Psoas muscle (tissue), 8 donors: ENCODE measurements at places on chromosomes 5 and 9. TPM values are rescaled to one million over a fixed set of nuclear protein-coding genes. Genes with fewer than 3 reads are reported as not detected.

The SHOC1 gene
- total RNA-seq: 0.14 TPM

DNA sequence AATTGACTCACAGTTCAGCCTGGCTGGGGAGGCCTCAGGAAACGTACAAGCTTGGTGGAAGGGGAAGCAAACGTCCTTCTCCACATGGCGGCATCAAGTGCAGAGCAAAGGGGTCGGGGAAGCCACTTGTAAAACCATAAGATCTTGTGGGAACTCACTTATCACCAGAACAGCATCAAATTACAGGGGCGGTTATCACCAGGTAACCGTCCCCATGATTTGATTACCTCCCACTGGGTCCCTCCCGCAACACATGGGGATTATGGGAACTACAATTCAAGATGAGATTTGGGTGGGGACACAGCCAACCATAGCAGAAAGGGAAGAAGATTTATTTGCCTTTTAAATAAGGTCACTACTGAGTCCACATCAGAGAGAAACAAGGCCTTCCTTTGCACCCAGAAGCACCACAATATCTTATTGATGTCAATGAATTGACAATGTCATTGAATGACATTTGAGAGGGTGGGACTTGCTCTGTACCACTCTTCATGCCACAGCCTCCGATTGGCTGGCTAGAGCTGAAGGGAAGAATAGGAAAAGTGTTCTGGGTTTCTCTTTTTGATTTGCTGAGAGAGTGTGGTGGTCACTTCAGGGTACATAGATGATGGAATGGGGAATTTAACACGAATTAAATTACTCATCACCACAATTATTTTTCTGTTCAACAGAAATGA, 11.0 kb downstream of the SKP2 start:
- no peak for DNase-seq
- no peaks in the 10 kb centered on the region for H3K4me1 ChIP-seq
- no peak overlapping the region for H3K4me3 ChIP-seq
- H3K36me3 ChIP-seq: peaks cover 86% of the 10 kb centered on the region
- no peak overlapping the region for H3K27ac ChIP-seq
- H3K27me3 ChIP-seq: no peaks in the 10 kb centered on the region

- no peaks in the 10 kb centered on the region for H3K36me3 ChIP-seq
- H3K4me1 ChIP-seq: no peaks in the 10 kb centered on the region
- no peak overlapping the region for H3K4me3 ChIP-seq
- no peak for DNase-seq
Measured at GRCh38 chr5:168184103-168184502, 107.3 kb upstream of the WWC1 start.

- DNase-seq: no peak
- no peaks in the 10 kb centered on the region for H3K4me1 ChIP-seq
- H3K27me3 ChIP-seq: no peaks in the 10 kb centered on the region
- H3K27ac ChIP-seq: no peak overlapping the region
- H3K4me3 ChIP-seq: no peak overlapping the region
Measured at GRCh38 chr5:89899559-89899958, 510.0 kb downstream of the CETN3 start.

DNA sequence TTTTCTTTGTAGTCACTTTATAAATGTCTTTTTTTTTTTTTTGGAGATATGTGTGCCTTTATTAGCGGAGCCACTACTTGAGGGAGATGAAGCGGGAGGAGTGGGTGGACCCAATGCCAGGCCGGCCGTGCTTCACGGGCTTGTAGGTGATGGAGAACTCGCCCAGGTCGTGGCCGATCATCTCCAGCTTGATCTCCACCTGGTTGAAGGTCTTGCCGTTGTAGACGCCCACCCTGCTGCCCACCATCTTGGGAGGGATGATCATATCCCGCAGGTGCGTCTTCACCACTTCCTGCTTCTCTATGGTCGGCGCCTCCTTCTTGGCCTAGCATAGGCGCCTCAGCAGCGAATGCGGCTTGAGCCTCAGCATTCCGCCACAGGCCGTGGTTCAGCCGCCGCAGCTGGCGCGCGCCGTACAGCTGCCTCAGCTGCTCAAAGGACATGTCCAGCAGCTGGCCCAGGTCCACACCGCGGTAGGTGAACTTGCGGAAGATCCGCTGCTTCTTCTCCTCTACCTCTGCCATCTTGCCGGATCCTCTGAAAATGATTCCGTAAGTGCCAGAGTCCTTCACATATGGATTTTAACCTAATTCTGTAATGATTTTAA, 1095.6 kb downstream of the MAT2B start:
- H3K27ac ChIP-seq: no peak overlapping the region
- DNase-seq: no peak
- no peaks in the 10 kb centered on the region for H3K27me3 ChIP-seq
- no peaks in the 10 kb centered on the region for H3K36me3 ChIP-seq
- H3K4me3 ChIP-seq: no peak overlapping the region

DNA sequence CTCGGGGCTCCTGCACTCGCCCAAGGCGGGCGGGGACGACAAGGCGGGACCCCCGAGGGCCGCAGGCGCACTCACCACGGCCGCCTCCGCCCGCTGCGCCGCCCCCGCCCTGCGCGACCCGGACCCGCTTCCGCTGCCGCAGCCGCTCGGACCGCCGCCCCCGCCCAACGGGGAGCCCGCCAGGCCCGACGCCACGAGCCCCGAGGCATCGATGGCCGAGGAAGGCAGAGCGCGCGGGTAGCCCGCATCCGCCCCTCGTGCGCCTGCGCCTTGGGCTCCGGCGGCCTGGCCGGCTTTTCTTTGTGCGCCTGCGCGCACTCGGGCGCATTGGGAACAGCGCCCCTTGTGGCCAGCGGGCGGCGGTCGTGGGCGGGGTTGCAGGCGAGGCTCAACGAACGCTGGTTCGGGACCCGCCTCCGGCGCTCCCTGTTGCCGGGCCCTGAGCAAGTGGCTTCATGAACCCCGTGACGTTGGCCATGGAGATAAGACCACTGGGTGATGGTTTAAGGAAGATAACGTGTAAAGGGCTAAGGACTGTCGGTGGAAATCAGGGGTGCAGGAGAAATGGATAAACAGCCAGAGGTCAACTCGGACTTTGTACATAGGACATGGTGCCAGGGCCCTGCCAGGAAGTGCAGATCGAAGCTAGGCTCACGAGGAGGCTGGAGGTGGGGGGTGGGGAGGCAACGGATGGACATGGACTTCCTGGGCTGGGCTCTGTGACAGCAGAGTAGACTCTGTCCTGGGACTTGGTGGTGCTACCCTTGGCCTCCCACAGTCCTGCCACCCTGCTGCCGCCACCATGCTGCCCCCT, at the start of the genes C8G and FBXW5:
TSS of gene C8G (plus strand) at position 725 of the 814 bp plus-strand sequence. CDS start at position 803, 78 bp downstream.
TSS of gene FBXW5 (minus strand) at position 220 of the 814 bp plus-strand sequence. CDS start 655 bp downstream, outside the sequence.
- peaks cover 19% of the 10 kb centered on the region for H3K36me3 ChIP-seq
- peak within 1 kb of the TSS; percentile 88 for H3K4me3 ChIP-seq
- no peaks in the 10 kb centered on the region for H3K27me3 ChIP-seq
- peak; percentile 97 for DNase-seq
- H3K27ac ChIP-seq: peak within 1 kb of the TSS; percentile 94
